ENCODE measurements at places on chromosomes 3 and 15.

- DNase-seq: no peak
Measured at GRCh38 chr3:14652-15051, 181.9 kb upstream of the CHL1 start.

GRCh38 chr3:128984596-128984995 lies 9.3 kb downstream of the CFAP92 start:
- DNase-seq: no peak

- no peak for DNase-seq
Measured at GRCh38 chr15:90711842-90712241, 5.3 kb upstream of the BLM start.

DNA sequence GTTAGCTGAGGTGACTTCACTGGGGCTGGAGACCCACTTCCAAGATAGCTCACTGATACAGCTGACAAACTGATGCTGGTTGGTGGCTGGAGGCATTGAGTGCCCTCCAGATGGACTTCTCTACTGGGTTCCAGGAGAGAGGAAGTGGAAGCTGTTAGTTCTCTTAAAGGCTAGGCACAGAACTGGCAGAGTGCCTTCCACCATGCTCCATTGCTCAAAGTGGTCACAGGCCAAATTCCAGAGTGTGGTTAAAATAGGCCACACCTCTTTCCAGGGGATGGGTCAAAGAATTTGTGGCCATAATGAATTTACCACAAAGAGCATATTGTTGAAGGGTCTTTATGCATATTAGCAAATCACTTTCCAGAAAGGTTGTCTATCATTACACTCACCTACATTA lies 74.2 kb downstream of the NMD3 start:
- DNase-seq: no peak

Data from BJ (cell line).